ENCODE measurements at places on chromosomes 16 and 17. TPM values are rescaled to one million over a fixed set of nuclear protein-coding genes. Genes with fewer than 3 reads are reported as not detected.

GRCh38 chr17:41211845-41212466, 14.5 kb upstream of the KRTAP9-2 start:
- H3K27me3 ChIP-seq: peaks cover 14% of the 10 kb centered on the region
- H3K27ac ChIP-seq: no peak overlapping the region
- no peaks in the 10 kb centered on the region for H3K4me1 ChIP-seq
- DNase-seq: no peak
- H3K4me3 ChIP-seq: no peak overlapping the region
- no peaks in the 10 kb centered on the region for H3K36me3 ChIP-seq

DNA sequence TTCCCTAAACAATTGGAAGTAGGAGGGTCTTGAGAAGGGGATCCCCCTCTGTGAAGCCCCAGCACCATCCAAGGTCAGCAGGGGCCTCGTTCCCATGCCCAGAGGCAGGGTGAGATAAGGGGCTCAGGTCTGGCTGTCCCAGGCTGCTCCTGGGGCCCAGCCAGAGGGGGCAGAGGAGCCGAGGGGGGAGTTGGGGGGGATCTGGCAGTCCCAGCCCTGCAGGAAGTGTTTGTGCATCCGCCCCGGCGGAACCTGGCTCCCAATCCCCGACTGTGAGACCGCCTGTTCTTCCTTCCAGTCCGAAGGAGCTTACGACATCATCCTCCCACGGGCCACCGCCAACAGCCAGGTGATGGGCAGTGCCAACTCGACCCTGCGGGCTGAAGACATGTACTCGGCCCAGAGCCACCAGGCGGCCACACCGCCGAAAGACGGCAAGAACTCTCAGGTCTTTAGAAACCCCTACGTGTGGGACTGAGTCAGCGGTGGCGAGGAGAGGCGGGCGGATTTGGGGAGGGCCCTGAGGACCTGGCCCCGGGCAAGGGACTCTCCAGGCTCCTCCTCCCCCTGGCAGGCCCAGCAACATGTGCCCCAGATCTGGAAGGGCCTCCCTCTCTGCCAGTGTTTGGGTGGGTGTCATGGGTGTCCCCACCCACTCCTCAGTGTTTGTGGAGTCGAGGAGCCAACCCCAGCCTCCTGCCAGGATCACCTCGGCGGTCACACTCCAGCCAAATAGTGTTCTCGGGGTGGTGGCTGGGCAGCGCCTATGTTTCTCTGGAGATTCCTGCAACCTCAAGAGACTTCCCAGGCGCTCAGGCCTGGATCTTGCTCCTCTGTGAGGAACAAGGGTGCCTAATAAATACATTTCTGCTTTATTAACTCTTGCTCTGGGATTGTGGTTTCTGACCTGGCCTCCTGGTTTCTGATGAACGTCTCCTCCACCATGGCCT, 14.9 kb downstream of the GPRC5C start:
- H3K4me3 ChIP-seq: no peak overlapping the region
- no peak for DNase-seq
- H3K4me1 ChIP-seq: peaks cover 47% of the 10 kb centered on the region

Gene MEFV
- 0.40 TPM for total RNA-seq

DNA sequence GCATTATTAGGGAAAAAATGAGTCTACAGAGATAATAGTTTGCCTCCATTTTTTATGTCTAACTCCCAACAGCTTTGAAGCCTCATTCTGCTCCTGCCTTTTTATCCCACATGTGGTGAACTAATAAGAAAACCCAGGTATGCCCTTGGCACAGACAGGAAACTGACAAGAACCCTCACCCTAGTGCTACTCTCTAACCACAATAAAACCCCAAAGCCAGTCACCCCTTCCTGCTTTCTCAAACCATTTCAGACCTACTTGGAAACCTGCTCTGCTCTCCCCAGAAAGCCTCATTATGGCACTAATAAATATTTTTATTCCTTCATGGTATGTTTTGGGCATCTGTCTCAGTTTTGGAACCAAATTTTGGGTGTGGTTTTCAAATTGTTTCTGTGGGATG, 3.9 kb upstream of the MARVELD3 start:
- DNase-seq: no peak
- no peak overlapping the region for H3K27ac ChIP-seq
- H3K4me1 ChIP-seq: peaks cover 15% of the 10 kb centered on the region
- no peak overlapping the region for H3K4me3 ChIP-seq

DNA sequence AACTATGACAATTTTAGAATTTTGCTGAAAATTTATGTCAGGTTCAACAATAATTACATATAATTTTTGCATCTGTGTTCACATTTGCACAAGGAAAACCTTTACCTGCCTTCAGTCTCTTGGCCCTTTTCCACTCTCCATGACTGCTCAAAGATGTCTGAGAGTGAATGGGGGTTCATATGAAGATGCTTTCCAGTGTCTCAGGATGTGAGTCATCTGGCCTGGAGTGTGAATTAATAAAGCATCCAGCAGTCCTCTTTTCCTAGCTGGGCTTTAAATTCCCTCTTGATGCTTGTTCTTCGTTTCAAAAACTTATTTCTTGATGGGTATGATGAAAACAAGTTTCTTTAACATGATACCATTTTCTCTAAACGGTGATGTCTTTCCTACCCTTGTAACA, 99.9 kb downstream of the CDK5R1 start:
- no peak overlapping the region for H3K27ac ChIP-seq
- H3K27me3 ChIP-seq: no peaks in the 10 kb centered on the region
- no peaks in the 10 kb centered on the region for H3K4me1 ChIP-seq
- DNase-seq: no peak
- H3K36me3 ChIP-seq: no peaks in the 10 kb centered on the region

DNA sequence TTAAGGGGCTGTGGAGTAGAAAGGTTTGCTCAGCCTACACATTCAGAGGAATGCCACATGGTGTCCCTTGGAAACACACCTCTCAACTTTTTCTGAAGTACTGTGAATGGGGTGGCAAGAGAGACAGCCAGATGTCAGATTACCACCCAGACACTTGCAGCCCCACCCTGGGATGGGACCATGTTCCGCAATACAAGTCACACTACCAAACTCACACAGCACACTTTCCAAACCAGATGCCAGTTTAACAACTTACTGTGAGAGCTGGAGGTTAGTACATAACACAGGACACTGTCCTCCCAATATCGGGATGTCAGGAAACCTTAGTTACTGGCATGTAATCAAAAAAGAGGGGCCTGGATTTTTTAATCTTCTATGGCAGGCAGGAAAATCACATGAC, 7.9 kb downstream of the USP7 start:
- no peak overlapping the region for H3K4me3 ChIP-seq
- peaks cover 78% of the 10 kb centered on the region for H3K4me1 ChIP-seq
- no peak for DNase-seq
- peak overlapping the region; percentile 55 for H3K27ac ChIP-seq
- H3K36me3 ChIP-seq: no peaks in the 10 kb centered on the region
- no peaks in the 10 kb centered on the region for H3K27me3 ChIP-seq

- peaks cover 13% of the 10 kb centered on the region for H3K27me3 ChIP-seq
- no peaks in the 10 kb centered on the region for H3K4me1 ChIP-seq
- no peak for DNase-seq
- no peak overlapping the region for H3K27ac ChIP-seq
- H3K4me3 ChIP-seq: no peak overlapping the region
Observed at GRCh38 chr16:74720579-74720978, 19.9 kb upstream of the MLKL start.

- H3K27me3 ChIP-seq: no peaks in the 10 kb centered on the region
- DNase-seq: no peak
- H3K4me3 ChIP-seq: no peak overlapping the region
- H3K27ac ChIP-seq: peak overlapping the region; percentile 46
- H3K36me3 ChIP-seq: peaks cover 65% of the 10 kb centered on the region
- H3K4me1 ChIP-seq: peaks cover 32% of the 10 kb centered on the region
Observed at GRCh38 chr16:68299571-68300453, 10.9 kb downstream of the SLC7A6OS start.

- no peak for DNase-seq
- H3K4me3 ChIP-seq: no peak overlapping the region
- H3K27ac ChIP-seq: peak overlapping the region; percentile 81
Observed at GRCh38 chr17:83096401-83097224, 17.2 kb downstream of the METRNL start.

Gene OR1A1
- 0.21 TPM for total RNA-seq

Gene MGAT5B
- total RNA-seq: not detected

- H3K4me1 ChIP-seq: peaks cover 47% of the 10 kb centered on the region
- peaks cover 37% of the 10 kb centered on the region for H3K36me3 ChIP-seq
- no peaks in the 10 kb centered on the region for H3K27me3 ChIP-seq
- DNase-seq: peak; percentile 79
- no peak overlapping the region for H3K4me3 ChIP-seq
Observed at GRCh38 chr16:521381-522210, 5.9 kb upstream of the CAPN15 start.

DNA sequence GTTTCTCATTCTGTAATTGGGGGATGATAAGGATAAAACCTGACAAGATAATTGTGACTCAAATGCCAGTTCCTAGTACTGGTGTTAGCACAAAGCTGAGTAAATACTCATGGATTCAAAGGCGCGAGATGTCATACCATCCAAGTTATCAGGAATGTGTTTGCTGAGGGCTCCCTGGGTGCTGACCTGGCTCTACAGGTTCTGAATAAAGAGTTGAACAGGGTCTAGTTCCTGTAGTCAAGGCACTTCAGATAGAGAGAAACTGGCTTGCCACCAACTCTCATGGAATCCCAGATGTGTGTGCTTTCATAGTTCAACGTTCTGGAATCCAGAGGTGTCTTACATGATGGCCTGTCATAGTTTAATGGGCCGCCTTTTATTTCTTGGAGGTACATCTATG, 141.6 kb downstream of the PRKCA start:
- no peak overlapping the region for H3K27ac ChIP-seq
- no peak for DNase-seq
- H3K27me3 ChIP-seq: no peaks in the 10 kb centered on the region
- no peak overlapping the region for H3K4me3 ChIP-seq
- H3K4me1 ChIP-seq: peaks cover 9% of the 10 kb centered on the region
- no peaks in the 10 kb centered on the region for H3K36me3 ChIP-seq

DNA sequence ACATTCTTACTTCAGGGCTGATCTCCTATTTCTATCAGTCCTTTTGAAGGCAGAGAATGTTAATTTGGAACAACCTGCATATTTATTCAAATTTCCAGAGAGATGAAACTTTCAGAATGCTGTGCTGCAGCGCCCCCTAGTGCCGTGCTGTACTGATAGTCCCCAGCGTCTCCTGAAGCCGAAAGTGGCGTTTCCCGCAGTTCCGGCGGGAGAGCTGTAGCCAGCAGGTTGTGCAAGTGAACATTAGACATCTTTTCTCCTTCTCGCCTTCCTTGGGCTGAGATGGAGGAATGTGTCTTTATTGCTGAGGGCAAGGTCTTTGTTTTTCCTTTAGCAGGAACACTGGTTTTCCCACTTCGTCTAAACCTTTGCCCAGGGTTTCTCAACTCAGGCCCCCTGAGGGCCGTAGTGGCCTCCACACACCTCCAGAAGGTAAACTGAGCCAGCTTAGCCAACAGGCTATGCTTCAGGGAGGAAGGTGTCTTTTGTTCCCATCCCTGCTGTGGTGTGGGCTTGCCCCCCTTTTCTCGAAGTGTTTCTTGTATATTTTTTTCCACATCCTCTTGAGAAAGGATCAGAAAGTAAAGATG, 26.4 kb downstream of the USP10 start:
- no peaks in the 10 kb centered on the region for H3K27me3 ChIP-seq
- DNase-seq: peak; percentile 93
- H3K36me3 ChIP-seq: peaks cover 4% of the 10 kb centered on the region
- H3K27ac ChIP-seq: no peak overlapping the region
- H3K4me3 ChIP-seq: no peak overlapping the region

- H3K27me3 ChIP-seq: no peaks in the 10 kb centered on the region
- DNase-seq: no peak
- H3K4me3 ChIP-seq: no peak overlapping the region
- no peak overlapping the region for H3K27ac ChIP-seq
- H3K4me1 ChIP-seq: peaks cover 6% of the 10 kb centered on the region
- no peaks in the 10 kb centered on the region for H3K36me3 ChIP-seq
Observed at GRCh38 chr16:74807052-74807646, 32.5 kb upstream of the FA2H start.

DNA sequence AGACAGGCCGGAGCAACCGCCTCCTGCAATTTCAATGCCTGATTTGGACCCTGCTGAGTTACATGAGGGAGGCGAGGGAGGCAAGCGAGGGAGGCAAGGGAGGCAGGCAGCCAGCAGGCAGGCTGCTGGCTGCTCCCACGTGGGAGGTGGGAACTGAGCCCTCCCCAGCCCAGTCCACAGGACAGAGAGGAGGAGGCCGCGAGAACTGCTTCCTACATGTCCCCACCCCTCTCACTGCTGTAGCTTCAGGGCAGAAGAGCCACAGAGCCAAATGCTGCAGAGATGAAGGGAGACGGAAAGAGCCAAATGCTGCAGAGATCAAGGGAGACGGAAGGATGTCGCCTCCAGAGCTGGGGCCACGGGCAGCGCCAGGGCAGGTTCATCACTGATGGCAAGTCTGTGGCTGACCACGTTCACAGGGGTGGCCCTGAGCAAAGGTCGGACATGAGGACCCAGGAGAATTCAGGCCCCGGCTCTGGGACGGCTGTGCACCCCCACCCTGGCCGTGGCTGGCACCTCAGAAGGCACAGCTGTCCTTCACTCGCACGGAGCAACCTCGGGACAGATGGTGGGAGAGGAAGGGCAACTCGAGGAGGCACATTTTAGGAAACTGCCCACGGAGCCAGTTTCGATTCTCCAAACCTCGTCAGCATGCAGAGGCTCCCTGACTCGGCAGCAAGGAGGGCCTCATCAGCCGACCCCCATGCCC, 21.5 kb downstream of the RPH3AL start:
- no peaks in the 10 kb centered on the region for H3K27me3 ChIP-seq
- H3K36me3 ChIP-seq: no peaks in the 10 kb centered on the region
- H3K4me3 ChIP-seq: peak overlapping the region; percentile 40
- H3K4me1 ChIP-seq: peaks cover 51% of the 10 kb centered on the region

Gene TP53TG3F
- total RNA-seq: not detected

DNA sequence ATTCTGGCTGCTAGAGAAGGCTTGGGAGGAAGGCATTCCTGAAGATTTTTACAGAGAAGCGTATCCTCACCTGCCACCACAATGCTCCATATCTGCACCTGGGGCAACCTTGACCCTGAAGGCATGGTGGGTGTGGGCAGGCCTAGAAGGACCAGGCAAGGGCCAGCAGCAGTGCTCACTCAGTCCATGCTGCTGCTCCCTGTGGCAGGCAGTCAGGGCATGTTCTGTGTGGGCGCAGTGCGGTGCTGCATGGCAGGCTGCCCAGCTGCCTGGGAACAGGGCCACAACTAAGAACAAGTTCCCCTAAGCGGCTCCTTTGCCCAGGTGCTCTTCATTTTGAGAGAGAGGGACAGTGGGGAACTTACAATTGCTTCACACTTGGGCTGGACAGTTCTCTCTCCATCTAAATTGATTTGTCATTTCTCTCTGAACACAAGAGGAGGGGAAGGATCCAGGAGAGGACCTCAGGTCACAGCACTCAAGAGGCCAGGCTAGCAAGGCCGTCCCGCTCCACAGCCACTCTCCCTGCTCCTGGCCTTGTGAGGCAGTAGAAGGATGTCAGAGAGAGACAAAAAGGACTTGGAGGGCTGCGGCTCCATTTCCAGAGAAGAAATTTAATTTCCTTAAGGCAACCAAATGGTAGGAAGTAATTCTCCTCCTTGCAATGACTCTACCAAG, 158.8 kb downstream of the AATF start:
- H3K27me3 ChIP-seq: no peaks in the 10 kb centered on the region
- H3K4me1 ChIP-seq: peaks cover 14% of the 10 kb centered on the region
